Esophagus muscularis mucosa (tissue), 4 donors: ENCODE measurements at places on chromosomes 16 and 17. TPM values are rescaled to one million over a fixed set of nuclear protein-coding genes. Genes with fewer than 3 reads are reported as not detected.

The LRRC46 gene
- total RNA-seq = not detected

DNA sequence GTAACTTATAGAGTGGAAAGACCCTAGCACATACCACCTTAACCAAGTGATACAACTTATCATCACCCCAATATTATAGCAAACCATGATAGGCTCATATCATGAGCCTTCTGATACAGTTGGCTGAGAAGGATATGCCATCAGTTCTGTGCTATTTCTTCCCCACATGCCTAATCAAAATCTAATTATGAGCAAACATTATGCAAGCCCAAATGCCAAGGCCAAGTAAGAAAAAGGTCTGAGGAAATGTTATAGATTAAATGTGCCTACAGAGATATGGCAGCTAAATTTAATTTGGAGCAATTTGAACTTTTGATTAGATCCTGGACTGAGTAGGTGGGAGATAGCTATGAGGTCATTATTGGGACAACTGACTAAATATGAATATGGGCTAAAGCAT is 225.9 kb upstream of the PMFBP1 start:
- no peak for DNase-seq

- DNase-seq = no peak
Observed at GRCh38 chr17:67139784-67140665, 95.7 kb downstream of the CACNG1 start.

GRCh38 chr17:42679492-42680330 is 1.9 kb downstream of the CCR10 start:
- DNase-seq = no peak

DNA sequence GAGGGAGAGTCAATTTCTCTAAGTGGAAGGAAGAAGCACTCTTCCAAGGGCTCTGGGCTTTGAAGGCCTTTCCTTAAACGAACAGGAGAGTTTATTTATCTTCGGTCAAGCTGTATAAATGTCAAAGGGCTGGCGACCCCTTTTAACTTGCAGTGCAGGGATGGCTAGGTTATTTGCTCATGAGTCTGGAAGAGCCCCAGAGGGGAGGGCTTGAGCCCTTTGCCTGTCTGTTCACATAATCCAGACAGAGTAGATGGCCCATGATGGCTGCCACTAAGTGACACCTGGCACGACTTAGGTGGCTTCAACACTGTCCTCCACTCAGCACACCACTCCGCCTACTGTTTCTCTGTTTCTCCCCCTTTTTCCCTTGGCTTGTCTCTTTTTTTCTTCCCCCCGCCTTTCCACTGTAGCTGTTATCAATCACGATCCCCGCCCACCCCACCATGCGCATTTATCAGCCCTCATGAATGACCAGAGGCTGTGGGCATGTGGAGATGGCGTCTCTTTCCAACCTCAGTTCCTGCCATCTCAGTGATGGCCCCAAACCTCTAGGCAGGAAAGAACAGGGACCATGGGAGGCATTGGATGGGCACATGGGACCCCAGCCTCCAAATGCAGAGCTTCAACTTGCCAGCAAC is 408.7 kb upstream of the TNRC6C start:
- DNase-seq = no peak

- no peak for DNase-seq
Observed at GRCh38 chr17:77718669-77718961, 239.9 kb upstream of the TNRC6C start.

GRCh38 chr16:78252757-78253156 is 153.3 kb downstream of the WWOX start:
- no peak for DNase-seq
